ENCODE measurements at places on chromosomes 12 and 14. TPM values are rescaled to one million over a fixed set of nuclear protein-coding genes. Genes with fewer than 3 reads are reported as not detected.

Gene SERPINA1
- total RNA-seq: 17.8 TPM

DNA sequence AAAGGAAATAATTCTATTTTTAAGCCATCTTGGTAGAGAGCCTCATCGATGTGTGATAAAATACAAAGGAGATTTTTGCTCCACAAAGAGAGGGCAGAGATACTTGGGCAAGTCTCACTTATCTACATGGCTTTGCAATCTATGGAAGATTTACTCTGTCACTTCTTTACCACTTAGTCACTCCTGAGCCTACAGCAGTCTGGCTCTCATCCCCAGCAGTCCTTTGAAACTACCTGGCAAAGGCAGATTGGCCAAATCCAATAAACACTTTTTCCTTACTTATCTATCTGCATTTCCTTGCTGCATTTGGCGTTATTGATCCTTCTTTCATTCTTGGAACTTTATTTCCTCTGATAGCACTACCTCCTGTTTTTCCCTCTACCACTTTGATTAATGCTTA, 170.0 kb downstream of the TRHDE start:
- H3K4me1 ChIP-seq: no peaks in the 10 kb centered on the region
- no peak overlapping the region for H3K4me3 ChIP-seq
- H3K27me3 ChIP-seq: no peaks in the 10 kb centered on the region
- H3K36me3 ChIP-seq: no peaks in the 10 kb centered on the region
- DNase-seq: no peak
- no peak overlapping the region for H3K27ac ChIP-seq

DNA sequence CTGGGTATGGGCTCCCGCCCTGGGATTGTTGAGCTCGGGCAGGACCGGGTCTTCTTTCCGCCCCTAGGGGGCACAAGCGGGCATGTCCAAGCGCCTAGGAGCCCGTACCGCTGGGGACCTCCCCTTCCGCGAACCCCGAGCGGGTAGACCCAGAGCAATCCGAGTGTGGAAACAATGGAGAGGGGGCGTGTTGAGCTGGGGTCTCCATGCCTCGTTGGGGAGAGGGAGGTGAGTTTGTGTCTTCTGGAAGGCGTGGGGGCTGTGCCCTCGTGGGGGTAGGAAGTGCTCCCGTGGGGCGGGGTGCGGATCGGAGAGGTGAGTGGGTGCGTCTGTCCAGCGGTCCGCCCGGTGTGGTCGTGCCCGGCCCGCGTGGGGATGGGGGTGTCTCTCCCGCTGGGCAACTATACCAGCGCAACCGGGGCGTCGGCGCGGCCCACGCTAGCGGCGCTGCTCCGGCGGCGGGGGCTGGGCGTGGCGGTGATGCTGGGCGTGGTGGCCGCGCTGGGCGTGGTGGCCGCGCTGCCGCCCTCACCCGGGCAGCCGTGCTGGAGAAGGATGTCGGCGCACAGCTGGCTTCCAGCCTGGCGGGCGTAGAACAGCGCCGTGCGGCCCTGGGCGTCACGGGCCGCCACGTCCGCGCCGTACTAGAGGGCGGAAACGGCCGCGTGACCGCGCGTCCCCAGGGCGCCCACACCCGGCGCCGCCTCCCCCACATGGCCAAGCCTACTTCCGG, 12.2 kb downstream of the AGAP2 start:
- peak; percentile 81 for DNase-seq
- H3K27me3 ChIP-seq: no peaks in the 10 kb centered on the region
- H3K4me3 ChIP-seq: peak overlapping the region; percentile 34

Gene CFAP251
- total RNA-seq: 3.9 TPM

GRCh38 chr12:48686615-48687334, 4.7 kb upstream of the KANSL2 start:
- H3K27ac ChIP-seq: no peak overlapping the region
- no peaks in the 10 kb centered on the region for H3K36me3 ChIP-seq
- no peak for DNase-seq
- H3K4me3 ChIP-seq: no peak overlapping the region
- H3K27me3 ChIP-seq: no peaks in the 10 kb centered on the region

DNA sequence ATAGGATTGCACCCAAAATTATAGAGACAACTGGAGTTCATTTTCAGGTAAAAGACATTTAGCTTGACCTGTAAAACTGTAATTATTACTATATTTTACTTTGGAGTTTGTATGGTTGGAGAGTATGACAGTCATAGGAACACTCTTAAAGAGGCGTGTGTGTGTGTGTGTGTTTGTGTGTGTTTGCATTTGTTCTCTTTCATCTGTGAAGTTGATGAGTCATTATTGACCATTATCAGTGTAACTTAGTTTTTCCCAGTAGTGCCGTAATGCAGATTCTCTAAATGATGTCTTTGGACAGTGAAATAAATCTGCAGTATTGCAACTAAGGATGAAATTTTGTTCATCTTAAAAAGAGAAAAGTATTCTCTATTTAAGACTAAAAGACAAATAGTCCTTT, 13.0 kb downstream of the WASHC4 start:
- H3K4me3 ChIP-seq: no peak overlapping the region
- no peak for DNase-seq
- no peak overlapping the region for H3K27ac ChIP-seq
- no peaks in the 10 kb centered on the region for H3K27me3 ChIP-seq
- H3K36me3 ChIP-seq: peaks cover 4% of the 10 kb centered on the region

Gene PRR4
- 4.8 TPM for total RNA-seq

Gene PDE3A
- 99.3 TPM for total RNA-seq

Gene PCED1B
- 12.6 TPM for total RNA-seq

DNA sequence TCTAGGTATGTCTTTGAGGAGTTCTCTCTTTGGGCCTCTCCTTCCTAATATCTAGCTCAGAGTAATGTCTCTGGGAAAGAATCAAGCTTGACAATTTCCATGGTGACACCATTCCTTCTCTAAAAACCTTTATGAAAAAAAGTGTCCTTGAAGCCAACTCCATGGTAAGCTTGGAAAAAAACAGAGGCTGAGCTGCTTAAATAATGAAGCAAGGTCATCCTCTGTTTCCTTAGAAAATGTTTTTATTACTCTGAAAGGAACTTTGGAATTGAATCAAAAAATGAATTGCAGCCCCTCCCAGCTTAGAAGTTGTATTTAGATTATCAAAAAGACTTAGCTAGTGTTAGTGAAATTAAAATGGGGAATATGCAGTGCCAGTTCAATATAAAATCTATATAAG, 166.1 kb upstream of the KITLG start:
- no peak overlapping the region for H3K4me3 ChIP-seq
- H3K27ac ChIP-seq: no peak overlapping the region
- no peaks in the 10 kb centered on the region for H3K27me3 ChIP-seq
- no peaks in the 10 kb centered on the region for H3K36me3 ChIP-seq

DNA sequence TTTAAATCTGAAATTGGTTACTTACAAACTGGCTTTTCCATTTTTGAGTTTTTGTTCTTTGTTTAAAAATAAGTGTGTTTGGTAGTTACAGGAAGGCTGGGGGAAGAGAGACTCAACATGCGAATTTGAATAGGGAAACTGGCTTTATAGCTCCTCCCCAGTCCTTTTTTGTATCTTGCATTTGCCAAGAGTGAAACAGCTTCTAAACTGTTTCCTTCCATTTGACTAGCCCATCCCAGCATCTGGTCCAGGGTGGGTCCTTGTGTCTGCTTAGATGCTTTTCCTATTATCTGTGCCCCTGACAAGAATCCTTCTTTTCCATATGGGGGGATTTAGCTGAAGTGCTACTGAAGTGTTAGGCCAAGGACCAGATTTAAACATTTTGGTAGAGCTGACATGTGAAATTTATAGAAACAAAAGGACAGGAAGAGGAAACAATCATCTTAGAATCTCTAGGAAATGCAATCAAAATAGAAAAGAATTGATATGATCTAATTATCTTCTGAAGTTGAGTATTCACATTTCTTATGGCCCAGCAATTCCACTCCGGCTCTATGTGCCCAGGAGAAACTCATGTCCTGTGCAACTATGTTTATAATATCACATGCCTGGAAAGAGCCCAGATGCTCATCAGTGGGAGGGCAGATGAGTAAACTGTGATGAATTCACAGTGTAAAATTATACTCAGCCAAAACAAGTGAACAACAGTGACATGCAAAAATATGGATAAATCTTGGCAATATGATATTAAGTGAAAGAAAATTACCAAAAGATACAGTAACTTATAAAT, 7.4 kb downstream of the SMOC1 start:
- H3K27ac ChIP-seq: no peak overlapping the region
- H3K4me1 ChIP-seq: no peaks in the 10 kb centered on the region
- DNase-seq: no peak
- H3K36me3 ChIP-seq: no peaks in the 10 kb centered on the region

GRCh38 chr14:31932675-31933074, 144.4 kb upstream of the ARHGAP5 start:
- H3K4me3 ChIP-seq: no peak overlapping the region
- H3K4me1 ChIP-seq: no peaks in the 10 kb centered on the region
- no peaks in the 10 kb centered on the region for H3K27me3 ChIP-seq
- no peaks in the 10 kb centered on the region for H3K36me3 ChIP-seq
- no peak for DNase-seq

DNA sequence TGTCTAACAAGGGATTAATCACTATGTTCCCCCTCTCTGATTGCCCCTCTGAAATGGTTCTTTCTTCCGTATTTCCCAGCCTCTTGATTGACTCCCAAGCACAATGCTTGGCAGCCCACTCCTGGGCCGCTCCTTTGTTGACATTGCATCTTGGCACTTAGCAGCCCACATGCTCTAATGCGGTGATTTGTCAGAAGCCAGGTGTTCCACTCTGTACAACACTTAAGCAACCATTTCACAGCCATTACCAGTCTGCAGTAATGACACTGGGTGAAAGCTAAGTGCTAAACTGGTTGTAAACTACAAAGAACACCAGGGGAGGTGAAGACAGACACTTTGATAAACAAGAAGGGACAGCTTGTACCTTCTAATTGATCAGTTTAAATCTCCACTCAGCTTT, 353.5 kb downstream of the TMEM132D start:
- H3K27ac ChIP-seq: no peak overlapping the region
- DNase-seq: no peak
- no peaks in the 10 kb centered on the region for H3K36me3 ChIP-seq
- no peak overlapping the region for H3K4me3 ChIP-seq

- H3K27me3 ChIP-seq: no peaks in the 10 kb centered on the region
- no peaks in the 10 kb centered on the region for H3K4me1 ChIP-seq
- no peak overlapping the region for H3K4me3 ChIP-seq
- H3K36me3 ChIP-seq: no peaks in the 10 kb centered on the region
Measured at GRCh38 chr12:131783915-131784541, 44.2 kb upstream of the MMP17 start.

Gene KRT3
- not detected for total RNA-seq

DNA sequence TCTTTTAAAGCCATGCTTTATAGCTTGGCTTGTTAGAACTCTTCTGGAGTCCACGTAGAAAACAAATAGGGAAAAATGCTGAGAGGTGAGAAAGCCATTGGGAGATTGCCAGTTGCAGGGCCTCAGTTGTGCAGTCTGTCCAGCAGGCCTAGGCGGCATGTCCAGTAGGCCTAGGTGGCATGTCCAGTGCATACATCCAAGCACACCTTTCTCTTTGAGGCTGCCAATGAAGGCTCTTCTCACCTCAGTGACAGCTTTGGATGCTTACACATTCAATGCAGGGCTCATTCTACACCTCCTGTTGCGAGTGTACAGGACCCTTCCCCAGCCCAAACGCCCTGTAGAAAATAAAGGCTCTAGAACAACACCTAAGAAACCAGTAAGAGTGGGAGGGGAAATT, 13.1 kb downstream of the CDK2AP1 start:
- no peak overlapping the region for H3K27ac ChIP-seq
- no peaks in the 10 kb centered on the region for H3K36me3 ChIP-seq
- no peak overlapping the region for H3K4me3 ChIP-seq
- H3K27me3 ChIP-seq: no peaks in the 10 kb centered on the region
- no peaks in the 10 kb centered on the region for H3K4me1 ChIP-seq

DNA sequence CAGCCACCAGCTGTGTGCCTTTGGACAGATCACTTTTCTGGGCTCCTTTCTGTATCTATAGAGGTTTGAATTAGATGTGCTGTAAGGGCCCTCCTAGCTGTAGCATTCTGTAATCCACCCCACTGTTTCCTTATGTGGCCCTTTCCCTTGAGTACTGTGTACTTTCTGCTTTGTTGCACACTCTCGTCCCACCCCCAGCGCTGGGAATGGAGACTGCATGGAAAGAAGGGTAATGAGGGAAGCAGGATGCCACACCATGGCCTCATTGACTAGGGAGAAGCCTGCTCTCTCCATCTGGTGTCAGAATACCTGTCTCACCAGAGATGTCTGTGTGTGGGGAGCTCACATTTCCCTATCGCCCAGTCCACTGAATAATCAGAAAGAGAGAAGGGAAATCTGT, 13.6 kb upstream of the GALNT16 start:
- H3K27me3 ChIP-seq: no peaks in the 10 kb centered on the region
- no peak for DNase-seq
- H3K4me1 ChIP-seq: no peaks in the 10 kb centered on the region
- H3K4me3 ChIP-seq: no peak overlapping the region
- H3K36me3 ChIP-seq: peaks cover 2% of the 10 kb centered on the region
- no peak overlapping the region for H3K27ac ChIP-seq

GRCh38 chr14:98229656-98230366, 1042.2 kb downstream of the BCL11B start:
- no peak overlapping the region for H3K27ac ChIP-seq

Gene STXBP6
- 1.8 TPM for total RNA-seq

Gene PRH2
- not detected for total RNA-seq

Gene ADAMTS20
- not detected for total RNA-seq

DNA sequence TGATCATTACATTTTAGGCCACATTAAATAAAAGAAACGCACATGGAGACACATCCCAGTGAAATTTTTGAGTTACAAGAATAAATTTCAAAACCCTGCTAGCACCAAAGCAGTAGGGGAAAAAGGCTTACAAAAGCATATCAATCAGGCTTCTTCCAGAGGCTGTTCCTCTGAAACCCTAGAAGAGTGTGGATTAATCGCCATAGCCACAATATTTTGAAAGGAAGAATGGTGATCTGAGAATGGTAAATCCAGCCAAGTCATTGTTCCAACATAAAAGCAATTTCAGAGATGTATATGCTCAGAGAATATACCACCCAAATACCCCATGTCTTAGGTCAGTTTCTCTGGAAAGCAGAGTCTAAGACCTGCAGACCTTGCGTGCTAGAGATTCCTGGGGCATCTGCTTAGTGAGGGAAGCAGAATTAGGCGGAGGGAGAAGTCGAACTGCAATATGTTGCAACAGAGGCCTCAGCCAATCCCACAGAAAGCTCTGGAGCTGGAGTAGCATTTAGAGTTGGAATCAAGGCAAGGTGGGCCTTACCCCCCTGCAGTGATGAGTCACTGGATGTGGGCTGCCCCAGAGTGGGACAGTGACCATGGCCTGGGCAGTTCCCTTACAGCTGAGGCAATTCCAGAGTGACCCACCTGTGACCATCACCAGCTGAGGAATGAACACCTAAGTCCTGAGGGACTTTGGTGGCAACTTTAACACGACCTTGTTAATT, 125.2 kb downstream of the NTF3 start:
- no peaks in the 10 kb centered on the region for H3K4me1 ChIP-seq
- H3K4me3 ChIP-seq: no peak overlapping the region
- no peaks in the 10 kb centered on the region for H3K36me3 ChIP-seq
- no peak for DNase-seq
- no peak overlapping the region for H3K27ac ChIP-seq

Gene STAB2
- 0.45 TPM for total RNA-seq

Gene REP15
- total RNA-seq: 6.6 TPM
